Glutamatergic neuron (in vitro differentiated cells): ENCODE measurements at places on chromosomes 7 and 10. TPM values are rescaled to one million over a fixed set of nuclear protein-coding genes. Genes with fewer than 3 reads are reported as not detected.
A peak's percentile ranks its signal among the peaks of the same experiment; 100 is the strongest.

GRCh38 chr7:14013898-14014297 lies 24.4 kb upstream of the ETV1 start:
- no peak for DNase-seq

GRCh38 chr10:90816466-90816865 lies 41.4 kb downstream of the HTR7 start:
- DNase-seq: no peak

GRCh38 chr10:99930731-99931550 lies 78.8 kb downstream of the DNMBP start:
- no peak for DNase-seq

SPAM1 gene
- not detected for total RNA-seq

HSPA12A gene
- 75.0 TPM for total RNA-seq

TMEM176A gene
- 1.3 TPM for total RNA-seq

DNA sequence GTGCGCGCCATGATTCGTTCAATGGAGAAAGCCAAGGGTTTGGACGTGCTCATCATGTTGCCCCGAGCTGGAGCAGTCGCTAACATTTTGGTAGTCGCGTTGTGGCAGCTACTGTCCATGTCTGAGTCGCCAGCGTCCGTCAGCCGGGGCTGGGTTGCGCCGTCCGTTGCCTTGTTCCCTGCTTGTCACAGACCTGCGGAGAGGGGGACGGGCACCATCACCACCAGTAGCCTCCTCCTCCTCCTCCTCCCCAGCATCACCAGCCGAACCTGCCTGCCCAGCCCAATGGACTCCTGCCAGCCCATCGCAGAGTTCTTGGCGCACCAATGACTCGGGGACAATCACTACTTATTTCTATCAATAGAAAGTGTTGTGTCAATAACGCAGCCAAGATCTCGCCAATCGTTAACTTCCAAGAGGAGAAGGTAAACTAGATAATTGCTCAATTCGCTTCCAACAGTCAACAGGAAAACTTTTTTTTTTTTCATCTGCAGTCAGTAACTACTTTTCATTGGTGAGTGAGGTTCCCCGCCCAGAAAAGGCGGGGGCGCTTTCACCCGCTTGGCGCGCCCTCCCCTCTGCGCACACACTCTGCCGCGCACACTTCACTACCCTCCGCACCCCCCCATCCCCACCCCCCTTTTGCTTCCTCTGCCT lies at the start of gene FEZF1:
TSS of gene FEZF1 (minus strand) at position 432 of the 657 bp plus-strand sequence. CDS start at position 119, 313 bp downstream.
- peak; percentile 59 for DNase-seq

LDB3 gene
- total RNA-seq: 92.0 TPM

DNA sequence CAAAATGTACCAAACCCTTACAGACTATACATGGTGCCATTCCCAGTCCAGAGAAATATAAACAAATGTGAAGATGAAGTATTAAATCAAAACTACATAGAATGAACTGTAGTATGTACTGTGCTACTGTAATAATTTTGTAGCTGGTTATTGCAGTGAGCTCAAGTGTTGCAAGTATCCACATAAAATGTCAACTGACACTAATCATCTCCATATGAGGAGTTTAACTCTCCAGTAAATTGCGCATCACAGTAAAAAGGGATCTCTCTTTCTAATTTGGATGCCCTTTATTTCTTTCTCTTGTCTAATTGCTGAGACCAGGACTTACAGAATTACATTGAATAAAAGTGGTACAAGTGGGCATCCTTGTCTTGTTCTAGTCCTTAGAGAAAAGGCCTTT lies 165.5 kb downstream of the CPED1 start:
- DNase-seq: no peak

DNA sequence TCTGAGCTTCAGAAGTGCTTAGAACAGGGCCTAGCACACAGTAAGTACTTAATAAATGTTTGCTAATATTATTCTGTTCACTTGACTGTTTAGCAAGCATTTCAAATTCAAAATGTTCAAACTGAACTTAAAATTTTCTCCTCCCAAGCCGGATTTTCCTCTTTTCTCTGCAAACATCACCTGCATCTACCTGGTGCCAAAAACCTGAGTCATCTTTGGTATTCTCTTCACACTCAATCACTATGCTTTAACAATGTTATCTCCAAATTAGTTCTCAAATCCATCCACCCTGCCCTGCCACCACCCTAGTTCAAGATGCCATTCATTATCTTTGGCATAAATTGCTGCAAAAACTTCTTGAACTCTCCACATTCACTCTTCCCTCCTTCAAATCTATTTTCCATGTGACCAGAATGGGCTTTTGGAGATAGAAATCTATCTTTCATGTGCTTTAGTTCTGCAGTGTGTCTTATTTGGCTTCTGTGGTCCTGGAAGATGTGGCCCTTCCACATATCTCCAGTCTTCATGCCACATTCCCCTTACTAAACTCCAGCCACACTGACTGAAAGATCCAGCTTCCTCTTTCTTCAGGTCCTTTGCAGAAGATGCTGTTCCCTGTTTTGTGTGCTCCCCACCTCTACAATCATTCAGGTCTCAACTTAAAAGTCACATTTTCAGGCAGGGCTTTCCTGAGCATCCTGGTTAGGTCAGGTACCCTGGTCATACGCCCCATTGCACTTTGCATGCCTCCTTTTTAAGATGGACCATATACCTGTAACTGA lies 2.0 kb downstream of the GGCT start:
- no peak for DNase-seq

GRCh38 chr10:127735723-127736221 lies 1.2 kb upstream of the FOXI2 start:
- DNase-seq: no peak

MOGAT3 gene
- not detected for total RNA-seq

DNA sequence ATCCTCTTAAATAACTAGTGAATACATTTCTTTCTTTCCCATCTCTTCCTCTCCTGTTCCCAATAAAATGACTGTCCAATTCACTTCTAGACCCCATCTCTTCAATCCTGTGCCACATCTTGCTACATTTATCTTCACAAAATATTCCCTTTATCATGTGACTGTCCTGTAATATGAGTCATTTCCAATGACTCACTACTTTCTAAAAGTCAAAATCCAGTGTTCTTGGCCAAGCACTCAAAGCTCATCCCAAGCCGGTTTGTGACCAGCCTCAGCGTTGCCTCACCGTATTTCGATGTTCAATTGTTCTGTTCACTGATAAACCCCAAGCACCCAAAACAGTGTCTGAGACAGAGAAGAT lies 104.7 kb downstream of the PARD3 start:
- no peak for DNase-seq

DNA sequence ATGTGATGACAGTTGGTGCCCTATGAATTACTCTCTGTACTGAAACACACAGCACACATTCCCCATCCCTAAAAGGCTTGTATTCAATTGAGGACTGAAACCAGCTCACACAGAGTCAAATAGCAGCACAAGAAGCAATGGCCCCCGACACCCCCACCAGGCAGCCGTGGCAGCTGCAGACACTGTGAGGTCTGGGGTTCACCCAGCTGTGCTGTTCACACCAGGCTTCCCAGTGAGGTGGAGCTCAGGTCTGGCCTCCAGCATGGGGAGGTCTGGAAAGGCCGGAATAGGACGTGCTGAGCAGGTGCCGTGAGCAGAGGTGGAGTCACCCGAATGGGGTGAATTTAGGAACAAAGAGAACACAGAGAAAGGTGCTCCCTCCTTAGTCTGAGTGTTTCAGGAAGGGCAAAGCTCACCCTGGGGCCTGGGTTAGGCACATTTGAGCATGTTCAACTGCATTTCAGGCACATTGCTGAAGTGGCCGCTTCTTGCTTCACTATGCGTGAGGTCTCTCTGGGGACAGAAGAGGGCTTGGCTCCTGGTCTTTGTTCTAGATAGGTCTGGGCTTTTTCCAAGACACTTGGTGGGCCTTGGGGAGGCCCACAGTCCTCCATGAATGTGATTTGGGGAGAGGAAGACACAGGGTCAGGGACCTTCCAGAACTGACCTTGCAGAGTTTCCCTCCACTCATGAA lies 41.1 kb downstream of the C10orf120 start:
- no peak for DNase-seq

- no peak for DNase-seq
These were observed 181.2 kb downstream of the BBS9 start for GRCh38 chr7:33310546-33310945.

DNA sequence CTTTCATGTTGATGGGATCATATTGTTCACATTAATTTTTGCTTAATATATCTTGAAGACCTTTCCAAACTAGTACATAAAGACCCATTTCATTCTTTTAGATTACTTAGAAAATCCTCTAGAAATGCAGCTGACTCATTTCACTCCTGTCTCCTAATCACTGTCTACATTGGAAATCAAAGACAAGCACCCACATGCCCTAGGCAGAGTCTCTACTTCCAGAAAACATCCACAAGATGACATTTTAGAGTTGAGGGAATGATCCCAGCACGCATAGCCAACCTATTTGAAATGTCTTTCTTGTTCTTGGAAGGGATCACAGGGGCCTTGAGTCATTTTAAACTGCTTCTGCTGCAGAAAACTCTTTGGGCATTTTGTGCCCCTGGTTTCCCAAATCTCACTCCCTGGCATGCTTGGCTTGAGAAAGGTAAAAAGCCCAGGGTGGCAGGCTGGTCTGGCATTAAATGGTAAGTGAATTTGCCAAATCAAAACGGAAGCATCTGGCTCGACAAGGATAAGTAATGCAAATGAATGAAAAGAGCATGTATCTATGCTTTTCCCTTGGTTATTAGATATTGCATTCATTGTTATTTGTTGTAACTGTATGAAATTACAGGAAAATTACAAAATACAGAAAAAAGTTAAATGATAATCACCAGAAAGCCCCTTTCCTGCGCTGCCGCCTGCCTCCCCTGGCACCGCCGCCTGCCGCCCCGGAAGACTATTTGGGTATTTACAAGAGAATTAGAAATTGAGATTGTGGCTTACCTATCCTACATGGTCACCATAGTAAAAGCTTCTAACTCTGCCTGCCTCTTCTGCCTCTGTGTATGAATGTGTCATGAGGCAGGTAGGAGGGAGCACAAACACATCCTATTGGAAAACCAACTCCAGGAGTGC lies 225.3 kb downstream of the PTEN start:
- no peak for DNase-seq

INPP5A gene
- total RNA-seq: 36.3 TPM

- DNase-seq: no peak
These were observed 341.9 kb upstream of the CHRM2 start for GRCh38 chr7:136526408-136527105.

DNA sequence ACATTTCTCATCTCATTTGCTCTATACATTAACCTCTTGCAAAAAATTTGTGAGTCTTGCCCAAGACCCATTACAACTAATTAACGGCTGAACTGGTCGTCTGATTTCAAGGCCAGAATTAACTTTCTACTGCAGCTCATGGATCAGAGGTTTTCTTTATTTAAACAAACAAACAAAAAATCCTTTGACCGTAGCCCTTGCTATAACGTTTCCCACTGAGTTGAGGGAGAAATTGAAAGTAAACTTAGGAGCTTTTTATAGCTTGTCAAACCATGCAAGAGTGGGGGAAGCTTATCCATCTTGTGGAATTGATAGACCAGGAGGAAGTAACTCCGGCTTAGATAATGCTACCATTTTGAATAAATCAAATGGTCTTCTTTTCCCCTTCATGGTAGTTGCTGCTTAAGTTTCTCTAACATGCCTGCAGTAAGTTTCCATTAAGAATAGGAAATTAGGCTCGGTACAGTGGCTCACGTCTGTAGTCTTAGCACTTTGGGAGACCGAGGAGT lies 3.3 kb downstream of the SRGN start:
- DNase-seq: no peak

- no peak for DNase-seq
These were observed 80.3 kb downstream of the FOXL3 start for GRCh38 chr7:370259-370625.

- no peak for DNase-seq
These were observed 163.9 kb upstream of the CDK1 start for GRCh38 chr10:60614363-60614762.

CFAP70 gene
- total RNA-seq: 1.3 TPM

BICC1 gene
- 0.12 TPM for total RNA-seq

DNA sequence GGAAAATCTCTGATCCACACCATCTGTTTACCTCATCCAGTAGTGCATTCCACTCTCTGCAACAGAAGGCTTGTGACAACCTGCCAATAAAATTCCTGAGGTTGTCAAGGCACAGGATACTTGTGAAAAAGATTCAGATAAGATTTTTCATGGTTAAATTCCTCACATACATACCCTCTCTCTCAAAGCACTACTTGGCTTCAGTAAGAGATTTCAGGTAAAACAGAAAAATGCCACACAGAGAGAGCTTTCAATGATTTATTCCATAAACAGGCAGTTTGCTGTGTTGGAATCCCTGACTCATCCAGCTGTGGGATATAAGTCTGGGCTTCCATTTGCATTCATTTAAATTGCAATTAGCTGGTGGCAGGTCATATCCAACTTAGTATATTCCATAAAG lies 99.7 kb upstream of the CAV2 start:
- DNase-seq: no peak

DNA sequence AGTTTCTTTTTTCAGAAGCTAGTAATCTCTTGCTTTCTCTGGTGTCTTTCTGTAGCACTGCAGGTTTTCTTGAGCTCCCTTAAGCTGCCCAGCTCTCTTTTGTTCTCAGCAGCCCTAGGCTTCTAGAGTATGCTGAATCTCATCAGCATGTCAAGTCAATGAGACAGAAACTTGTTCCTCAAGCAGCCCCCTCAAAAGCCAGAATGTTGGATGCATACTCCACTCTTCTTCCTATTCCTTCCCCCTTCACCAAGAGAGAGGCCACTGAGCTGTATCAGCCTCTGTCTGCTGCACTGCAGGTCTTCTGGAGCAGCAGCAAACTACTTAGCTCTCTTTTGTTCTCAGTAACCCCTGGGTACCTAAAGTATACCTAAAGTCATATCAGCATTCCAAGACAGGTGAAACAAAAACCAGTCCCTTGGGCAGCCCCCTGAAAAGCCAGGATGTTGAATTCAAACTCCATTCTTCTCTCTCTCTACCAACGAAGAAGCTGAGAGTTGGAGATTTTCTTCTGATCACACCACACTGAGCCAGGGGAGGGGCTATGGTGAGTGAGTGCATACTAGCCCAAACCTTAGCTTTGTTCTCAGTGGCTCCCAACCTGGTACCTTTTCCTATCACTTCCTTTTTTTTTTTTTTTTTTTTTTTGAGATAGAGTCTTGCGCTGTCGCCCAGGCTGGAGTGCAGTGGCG lies 73.3 kb upstream of the WAC start:
- DNase-seq: no peak

DNA sequence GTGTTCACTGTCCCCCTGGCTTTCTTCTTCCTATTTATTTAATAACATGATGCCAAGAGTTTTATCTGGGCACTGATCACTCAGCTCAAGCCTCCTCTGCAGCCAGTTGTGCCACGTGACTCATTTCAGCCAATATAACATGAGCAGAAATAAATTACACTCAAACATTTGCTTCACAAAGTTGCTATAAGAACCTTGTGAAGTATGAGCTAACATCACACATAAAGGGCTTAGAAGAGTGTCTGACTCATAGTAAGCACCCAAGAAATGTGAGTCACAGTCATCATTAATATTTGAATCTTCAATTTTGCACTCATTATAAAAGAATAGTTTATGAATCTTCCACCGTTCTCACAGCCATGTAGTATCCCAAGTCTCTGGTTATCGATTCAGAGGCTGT lies 414.6 kb upstream of the NPVF start:
- DNase-seq: no peak
